Kidney tubule cell (primary cell): ENCODE measurements at places on chromosomes 2 and 18.

DNA sequence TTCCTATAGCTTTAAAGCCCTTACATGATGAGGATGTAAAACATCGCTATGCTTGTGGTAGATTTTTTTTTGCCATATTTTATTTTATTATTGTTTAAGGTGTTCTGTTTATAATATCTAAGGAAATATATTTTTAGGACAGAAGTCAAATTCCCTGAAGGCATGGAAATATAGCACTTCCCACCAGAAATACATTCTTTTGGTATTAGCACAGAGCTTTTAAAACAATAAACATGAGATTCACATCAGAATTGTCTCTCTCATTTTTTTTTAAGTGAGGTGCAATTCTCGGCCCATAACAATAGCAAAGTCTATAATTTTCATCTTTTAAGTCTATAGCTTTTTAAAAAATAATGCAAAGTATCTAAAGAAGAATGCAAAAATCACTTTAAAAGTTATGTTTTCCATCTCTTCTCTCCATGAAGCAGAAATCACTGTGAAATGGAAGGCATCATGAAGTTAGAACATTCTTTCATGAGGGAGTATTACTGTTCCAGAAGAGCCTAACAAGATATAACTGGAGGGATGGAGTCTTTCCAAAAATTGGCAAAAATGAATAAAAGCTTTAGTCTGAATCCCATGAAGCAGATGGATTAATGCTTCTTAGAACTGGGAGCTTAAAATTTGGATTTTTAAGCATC is 283.6 kb upstream of the TRIB2 start:
- no peak for DNase-seq

DNA sequence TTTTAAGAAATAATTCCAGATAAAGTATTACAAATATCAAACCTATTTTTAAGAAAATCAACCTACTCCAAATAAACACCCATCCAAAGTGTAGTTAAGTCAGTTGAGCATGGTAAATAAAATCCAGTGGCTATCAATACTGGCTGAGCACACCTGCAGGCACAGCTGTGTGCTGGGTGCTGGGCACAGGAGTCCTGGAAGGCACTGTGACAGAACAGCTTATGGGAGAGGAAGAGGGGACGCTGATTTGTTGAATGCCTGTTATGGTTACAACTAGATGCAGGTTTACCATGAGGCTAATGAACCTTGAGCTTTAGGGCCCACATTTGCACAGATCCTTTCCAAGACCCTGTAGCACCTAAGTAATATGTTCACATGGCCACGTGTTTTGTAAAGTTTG is 202.7 kb downstream of the MTX2 start:
- no peak for DNase-seq

DNA sequence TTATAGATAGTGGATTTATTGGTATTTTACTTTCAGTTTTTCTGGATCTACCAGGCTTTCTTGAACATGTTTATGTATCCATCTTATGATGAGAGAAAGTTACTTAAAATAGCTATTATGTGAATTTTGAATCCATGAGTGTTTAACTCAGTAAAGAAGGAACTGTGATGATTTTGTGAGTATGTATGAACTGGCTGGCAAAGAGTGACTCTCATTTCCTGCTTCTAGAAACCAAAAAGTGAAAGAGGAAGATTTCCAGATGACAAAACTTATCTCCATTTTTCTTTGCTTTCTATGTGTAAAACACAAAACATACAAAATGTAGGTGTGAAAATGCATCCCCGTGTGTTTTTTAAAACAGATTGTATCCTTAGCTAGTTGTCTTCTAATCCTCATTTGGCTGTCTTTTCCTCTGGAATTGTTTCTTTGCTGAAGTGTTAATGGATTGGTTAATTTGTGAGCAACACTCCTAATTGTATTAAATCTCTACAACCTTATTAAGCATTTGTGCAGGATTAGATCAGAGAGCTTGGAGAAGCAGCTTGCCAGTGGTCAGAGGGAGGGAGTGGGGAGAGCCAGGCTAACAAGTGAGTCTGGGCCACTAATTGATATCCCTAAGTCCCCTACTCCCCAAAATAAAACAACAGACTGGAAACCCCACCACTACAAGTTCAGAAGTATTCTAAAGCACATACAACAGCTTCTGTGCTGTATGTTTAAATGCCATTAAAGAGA is 23.9 kb downstream of the PTPRM start:
- DNase-seq, result peak; percentile 35

GRCh38 chr2:231321556-231322334 is 73.8 kb upstream of the B3GNT7 start:
- no peak for DNase-seq

- no peak for DNase-seq
Measured at GRCh38 chr2:108979461-108979860, 9.6 kb downstream of the EDAR start.
